Tibial nerve (tissue), 4 donors: ENCODE measurements at places on chromosomes 16 and 17. TPM values are rescaled to one million over a fixed set of nuclear protein-coding genes. Genes with fewer than 3 reads are reported as not detected.

Gene PAFAH1B1
- 126 TPM for total RNA-seq

Gene GLTPD2
- not detected for total RNA-seq

Gene OR1A1
- not detected for total RNA-seq

Gene MARCHF10
- total RNA-seq = 11.7 TPM

Gene HSDL1
- total RNA-seq = 20.9 TPM

Gene RPH3AL
- 41.4 TPM for total RNA-seq

Gene ADAM11
- total RNA-seq = 2.7 TPM
